ENCODE measurements at places on chromosomes 6 and 20. TPM values are rescaled to one million over a fixed set of nuclear protein-coding genes. Genes with fewer than 3 reads are reported as not detected.

PRKN gene
- polyA plus RNA-seq, result 4.0 TPM

SLC26A8 gene
- 0.27 TPM for polyA plus RNA-seq

GCNT2 gene
- polyA plus RNA-seq, result 2.7 TPM

SPTLC3 gene
- 2.8 TPM for polyA plus RNA-seq

CCN6 gene
- 0.27 TPM for polyA plus RNA-seq

MMP24 gene
- polyA plus RNA-seq, result 0.61 TPM

CAPN11 gene
- 0.54 TPM for polyA plus RNA-seq

GRCh38 chr6:138318741-138319375, 58.8 kb upstream of the SMIM28 start:
- no peak for DNase-seq

- DNase-seq, result peak; percentile 16
Measured at GRCh38 chr6:99334526-99335127, 14.8 kb downstream of the FAXC start.

DNA sequence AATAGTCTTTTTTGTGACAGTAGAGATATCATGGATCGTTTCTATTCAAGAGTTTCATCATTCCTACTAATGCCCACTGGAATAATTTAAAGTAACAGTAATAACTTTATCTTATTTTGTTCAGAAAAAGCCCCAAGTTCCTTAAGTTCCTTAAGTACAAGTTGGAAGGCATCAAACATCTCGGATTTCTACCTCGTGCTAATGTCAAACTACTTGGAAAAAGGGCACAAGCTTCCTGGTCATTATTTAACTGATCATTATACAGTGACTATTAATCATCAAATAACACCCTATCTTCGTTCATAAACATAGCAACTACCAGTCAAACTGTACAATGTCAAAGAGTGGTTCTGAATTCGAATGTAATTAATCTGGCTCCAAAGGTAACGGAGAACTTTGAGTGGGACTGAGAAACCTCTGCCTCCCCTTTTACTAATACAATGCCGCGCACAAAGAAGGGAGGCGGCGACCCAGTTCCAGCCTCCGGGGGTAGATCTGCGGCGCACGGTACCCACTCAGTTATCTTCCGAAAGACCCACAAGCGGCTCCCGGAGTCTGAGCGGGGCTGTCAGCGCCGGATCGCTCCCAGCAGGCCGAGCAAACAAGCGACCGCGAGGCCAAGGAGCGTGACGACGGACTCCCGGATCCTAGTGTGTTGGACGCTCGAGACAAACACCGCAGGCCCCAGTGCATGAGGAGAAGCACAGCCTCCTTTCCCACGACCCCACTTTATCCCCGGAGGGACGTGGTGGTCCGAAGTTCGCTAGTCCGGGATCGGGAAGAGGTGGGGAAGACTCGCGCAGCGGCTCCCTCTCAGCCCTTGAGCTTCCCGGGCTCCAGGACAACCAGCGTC, 716 bp downstream of the SHPRH start:
- DNase-seq, result peak; percentile 71

DNA sequence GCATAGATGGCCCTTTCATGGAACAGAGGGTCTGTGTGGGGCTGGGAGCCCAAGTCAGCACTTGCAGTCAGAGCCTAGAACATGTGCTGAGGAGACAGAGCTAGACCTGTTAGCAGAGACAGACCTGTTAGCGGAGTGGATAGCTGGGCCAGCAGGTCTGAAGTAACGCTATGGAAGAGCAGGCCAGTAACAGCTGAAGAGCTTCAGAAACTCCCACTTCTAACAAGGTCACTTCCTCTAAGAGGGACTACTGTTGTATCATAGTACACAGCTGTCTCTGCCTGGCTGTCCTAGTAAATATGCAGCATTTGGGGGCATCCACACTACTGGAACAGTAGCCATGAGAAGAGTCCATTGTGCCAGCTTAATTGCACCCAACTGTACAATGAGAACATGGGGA, 41.2 kb upstream of the POLR1H start:
- DNase-seq, result no peak

DNA sequence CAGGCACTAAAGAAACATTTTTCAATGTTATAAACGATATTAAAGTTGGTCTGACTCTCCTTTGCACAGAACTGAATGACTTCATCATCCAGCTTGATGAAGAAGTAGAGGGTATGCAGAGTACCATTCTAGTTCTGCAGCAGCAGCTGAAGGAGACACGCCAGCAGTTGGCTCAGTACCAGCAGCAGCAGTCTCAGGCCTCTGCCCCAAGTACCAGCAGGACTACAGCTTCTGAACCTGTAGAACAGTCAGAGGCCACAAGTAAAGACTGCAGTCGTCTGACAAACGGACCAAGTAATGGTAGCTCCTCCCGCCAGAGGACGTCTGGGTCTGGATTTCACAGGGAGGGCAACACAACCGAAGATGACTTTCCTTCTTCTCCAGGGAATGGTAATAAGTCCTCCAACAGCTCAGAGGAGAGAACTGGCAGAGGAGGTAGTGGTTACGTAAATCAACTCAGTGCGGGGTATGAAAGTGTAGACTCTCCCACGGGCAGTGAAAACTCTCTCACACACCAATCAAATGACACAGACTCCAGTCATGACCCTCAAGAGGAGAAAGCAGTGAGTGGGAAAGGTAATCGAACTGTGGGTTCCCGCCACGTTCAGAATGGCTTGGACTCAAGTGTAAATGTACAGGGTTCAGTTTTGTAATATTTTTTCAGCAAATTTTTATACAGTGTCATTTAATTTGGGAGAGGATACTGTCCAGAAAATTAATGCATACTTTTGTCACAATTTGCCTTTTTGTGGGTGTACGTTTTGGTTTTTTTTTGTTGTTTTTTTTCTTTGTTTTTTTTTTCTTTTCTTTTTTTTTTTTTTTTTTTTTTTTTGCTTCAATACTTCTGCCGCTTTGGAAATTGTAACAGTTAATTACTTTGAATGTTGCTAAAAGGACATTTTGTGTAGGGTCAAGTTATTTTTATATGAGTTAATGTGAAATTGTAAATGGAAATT, 6.6 kb upstream of the ACAT2 start:
- peak; percentile 21 for DNase-seq

- DNase-seq, result no peak
Measured at GRCh38 chr6:52392944-52393343, 27.2 kb upstream of the EFHC1 start.

- DNase-seq, result no peak
Measured at GRCh38 chr6:87183687-87184086, 28.3 kb downstream of the ZNF292 start.

GRCh38 chr6:51720327-51720726, 367.1 kb downstream of the PKHD1 start:
- DNase-seq, result no peak

DNA sequence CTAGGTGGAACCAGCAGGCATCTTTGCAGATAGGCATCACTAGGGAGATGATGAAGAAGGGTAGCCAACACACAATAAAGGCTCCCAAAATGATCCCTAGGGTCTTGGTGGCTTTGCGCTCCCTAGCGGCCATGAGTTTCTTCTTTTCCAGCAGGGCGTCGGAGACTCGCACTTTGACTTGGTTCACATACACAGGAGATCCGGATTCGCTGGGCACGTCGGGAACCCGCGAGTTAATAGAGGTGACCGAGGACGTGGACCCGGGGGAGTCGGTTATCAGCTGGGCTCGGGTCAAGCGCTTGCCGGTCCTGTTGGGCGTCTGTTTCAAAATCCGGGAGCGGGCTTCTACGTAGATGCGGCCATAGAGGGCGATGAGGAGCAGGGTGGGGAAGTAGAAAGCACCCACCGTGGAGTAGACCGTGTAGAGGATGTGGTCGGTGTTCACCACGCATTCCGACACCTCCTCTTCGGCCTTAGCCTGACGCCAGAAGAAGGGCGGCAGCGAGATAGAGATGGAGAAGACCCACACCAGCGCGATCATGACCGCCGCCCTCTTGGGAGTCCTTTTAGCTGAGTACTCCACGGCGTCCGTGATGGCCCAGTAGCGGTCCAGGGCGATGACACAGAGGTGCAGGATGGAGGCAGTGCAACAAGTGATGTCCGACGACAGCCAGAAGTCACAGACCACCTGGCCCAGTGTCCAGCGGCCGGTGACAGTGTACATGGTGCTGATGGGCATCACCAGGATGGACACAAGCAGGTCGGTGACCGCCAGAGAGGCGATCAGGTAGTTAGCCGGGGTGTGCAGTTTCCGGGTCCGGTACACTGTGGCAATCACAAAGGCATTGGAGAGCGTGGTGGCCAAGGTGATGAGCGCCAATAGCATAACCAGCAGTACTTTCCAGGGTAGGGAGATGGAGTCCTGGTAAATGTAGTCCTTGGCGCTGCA, 658 bp downstream of the HTR1B start:
- DNase-seq, result no peak

- no peak for DNase-seq
Measured at GRCh38 chr6:6595952-6596351, 7.4 kb downstream of the LY86 start.

DNA sequence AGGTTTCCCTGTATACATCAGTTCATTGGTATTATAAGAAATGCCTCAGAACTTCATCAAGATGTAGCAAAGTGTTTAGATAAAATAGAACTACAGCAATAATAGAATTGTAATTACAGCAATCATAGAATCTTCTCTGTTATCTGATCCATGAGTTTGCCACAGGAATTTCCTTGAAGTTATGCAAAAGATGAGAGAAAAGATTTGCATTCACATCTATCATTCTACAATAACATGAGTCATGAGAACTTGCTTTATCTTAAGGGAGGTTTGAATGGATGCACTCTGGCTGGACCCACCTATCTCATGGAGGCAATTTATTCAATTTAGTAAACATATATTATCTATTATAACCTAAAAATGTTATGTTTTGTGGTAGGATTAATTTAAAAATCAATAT, 329.8 kb upstream of the EPHA7 start:
- DNase-seq, result no peak

DNA sequence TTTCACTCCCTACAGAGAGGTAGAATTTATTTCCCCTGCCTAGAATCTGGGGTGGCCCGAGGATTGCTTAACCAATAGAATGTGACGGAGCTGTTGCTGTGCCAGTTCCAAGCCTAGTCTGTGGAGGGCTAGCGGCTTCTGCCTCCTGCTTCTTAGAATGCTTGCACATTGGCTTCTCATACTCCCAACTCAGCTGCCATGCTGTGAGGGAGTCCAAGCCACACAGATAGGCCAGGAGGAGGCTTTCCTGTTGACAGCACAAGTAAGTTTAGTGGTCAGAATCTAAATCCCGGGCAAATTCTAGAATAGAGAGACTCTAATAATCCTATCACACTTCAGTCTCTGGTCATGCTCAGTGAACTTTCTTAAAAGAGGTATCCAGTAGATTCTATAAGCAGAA, 57.5 kb upstream of the SNRPB2 start:
- no peak for DNase-seq

DNA sequence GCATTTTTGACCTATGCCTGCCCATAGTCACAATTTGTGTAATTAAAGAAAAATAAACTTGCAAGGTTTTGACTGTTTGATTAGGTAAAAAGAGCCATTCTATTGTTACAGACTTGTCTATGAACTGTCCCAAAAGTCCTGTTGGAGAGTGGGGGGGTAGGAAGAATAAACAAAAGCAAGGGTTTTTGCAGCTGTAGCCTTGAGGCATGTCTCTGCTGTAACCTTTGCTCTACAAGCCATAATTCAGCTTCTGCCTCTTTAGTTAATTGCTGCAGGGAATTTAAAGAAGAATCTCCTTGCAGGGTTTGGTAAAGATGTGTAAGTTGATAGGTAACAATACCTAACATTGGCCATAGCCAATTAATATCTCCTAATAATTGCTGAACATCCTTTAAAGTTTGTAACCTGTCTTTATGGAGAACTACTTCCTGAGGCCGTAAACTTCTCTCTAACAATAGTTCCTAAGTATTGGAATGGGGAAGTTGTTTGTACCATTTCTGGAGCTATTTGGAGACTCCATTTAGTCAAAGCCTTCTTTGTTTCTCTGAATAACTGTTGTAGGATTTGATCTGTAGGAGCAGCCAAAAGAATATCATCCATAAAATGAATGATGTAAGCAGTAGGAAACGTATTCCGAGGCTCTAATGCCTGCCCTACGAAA, 7.9 kb upstream of the ABHD12 start:
- no peak for DNase-seq

GRCh38 chr6:170225852-170226417, 64.9 kb downstream of the DLL1 start:
- DNase-seq, result no peak

- DNase-seq, result no peak
Measured at GRCh38 chr6:4018924-4019236, 60.1 kb downstream of the FAM217A start.

DNA sequence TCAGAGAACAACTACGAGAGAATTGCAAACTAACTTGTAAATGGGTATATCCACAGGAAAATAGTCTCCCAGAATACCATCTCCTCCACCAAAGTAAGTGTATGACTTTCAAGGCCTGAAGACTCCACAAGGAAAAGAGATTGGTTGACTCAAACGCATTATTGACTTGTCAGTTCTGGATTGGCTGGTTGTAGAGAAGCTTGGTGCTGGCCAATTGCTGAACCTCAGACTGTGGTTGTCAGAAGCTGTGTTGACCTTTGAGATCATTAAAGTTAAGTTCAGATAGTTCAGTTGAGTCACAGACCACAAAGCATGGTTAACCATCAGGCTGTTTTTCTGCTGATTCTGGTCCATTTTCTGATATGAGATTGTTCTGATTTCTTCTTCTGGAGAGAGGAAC, 388.3 kb downstream of the BMP2 start:
- DNase-seq, result no peak

DNA sequence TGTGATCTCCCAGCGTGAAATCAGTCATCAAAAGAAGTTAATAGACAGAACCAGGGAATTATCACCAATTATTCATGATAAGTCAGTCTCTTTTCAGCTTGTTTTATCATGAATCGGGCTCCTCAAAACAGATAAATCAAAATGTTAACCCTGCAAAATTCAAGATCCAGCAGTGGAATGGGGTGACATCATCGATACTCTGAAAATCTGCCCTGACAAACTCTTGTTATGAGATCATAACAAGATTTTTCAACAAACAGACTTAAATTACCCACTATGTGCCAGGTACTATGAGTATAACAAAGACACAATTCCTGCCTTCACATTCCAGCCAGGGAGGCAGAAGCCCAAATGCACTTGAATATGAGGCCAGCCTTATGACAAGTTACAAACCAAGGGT, 64.4 kb downstream of the PTPRK start:
- no peak for DNase-seq

DNA sequence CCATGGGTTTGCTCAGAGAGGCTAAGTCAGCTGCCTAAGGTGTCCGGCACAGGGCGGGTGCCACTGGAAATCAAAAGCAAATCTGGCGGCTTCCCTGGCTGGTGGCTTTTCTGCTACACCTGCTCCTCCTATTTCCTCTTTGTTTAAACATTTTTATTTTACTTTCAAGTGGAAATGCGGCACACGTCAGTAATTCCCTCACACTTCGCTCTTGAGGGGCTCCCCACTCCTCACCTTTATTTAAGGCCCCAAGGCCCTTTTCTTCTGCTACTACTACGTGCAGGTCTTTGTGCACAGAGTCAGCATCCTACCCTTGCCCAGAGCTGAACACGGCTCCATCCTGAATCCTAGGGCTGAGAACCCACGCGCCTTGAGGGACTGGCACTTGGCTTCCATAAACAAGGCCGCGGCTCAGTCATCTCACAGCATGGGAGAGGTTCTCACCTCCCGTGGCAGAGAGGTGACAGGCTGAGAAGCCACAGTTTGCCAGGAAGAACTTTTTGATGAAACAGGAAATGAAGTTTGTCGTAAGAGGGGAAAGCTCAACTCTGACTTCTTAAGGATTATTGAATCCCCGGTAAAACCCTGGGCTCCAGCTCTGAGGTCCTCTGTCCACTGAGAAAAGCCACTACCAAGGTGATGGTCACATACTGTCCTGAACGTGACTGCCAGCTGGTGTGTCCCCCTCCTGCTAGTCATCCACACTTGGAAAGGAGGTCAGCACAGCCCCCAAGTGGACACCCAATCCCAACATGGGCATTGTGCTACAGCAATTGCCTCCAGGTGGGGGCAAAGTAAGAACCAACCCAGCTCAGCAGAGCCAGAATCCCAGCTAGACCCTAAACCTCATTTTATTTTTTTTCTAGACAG, 48.0 kb downstream of the NFATC2 start:
- DNase-seq, result no peak

All from muscle of leg (tissue), 16 donors.